GM04503 (cell line): ENCODE measurements at places on chromosomes 2 and 18.

- DNase-seq: no peak
These were observed 10.1 kb downstream of the RPL31 start for GRCh38 chr2:101012054-101012705.

DNA sequence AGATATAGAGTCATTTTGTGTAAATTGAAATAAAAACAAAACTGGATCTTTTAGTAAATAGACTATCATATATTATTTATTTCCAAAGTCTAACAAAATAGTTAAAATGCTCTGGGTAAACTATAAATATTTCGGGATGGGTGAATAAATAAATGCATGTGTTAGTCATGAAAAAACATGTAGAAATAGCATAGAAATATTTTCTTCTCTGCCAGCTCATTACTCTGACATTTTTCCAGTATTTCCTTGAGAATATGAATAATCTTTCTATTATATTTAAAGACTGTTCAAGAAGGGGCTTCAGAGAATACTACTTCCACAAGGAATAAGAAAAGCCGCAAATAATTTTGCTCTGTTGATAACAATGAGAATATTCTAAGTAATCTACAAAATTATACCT, 880.4 kb downstream of the TRIB2 start:
- DNase-seq: no peak

DNA sequence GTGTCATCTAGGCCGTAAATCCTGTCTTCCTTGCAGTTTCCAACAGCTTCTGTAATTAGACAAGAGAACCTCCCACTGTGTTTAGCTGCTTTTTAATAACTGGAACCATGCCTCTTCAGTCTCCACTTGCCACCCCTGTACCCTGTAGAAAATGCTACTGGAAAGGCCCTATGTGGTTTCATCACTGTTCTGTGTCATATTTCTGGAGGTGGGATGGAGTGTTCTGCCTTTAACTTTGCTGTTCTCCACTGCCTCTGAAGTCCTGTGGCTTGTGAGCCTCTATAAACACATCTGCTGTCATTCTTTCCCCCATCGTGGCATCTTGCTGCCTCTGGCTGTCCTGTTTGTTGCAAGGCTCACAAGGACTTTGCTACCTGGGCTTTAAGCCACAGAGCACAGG, 17.9 kb downstream of the MGAT5 start:
- no peak for DNase-seq

GRCh38 chr2:149090706-149091105, 52.2 kb downstream of the LYPD6B start:
- DNase-seq: peak; percentile 57

DNA sequence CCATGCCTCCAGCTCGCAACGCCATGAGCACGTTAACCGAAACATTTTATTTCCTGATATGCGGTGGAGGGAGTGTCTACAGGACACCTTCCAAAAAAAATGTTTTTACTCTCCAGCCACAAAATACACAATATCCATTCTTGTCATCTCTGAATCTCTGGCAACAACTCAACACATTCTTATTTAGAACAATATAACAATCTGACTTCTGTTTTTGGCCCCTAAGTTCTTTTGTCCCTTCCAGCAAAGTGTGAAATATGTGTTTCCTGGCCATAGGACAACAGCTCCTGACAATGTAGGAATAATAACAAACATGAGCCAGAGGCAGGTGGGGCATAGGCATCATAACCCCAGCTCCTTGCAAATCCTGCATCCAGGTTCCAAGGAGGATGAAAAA, 163.0 kb downstream of the DDX1 start:
- no peak for DNase-seq

DNA sequence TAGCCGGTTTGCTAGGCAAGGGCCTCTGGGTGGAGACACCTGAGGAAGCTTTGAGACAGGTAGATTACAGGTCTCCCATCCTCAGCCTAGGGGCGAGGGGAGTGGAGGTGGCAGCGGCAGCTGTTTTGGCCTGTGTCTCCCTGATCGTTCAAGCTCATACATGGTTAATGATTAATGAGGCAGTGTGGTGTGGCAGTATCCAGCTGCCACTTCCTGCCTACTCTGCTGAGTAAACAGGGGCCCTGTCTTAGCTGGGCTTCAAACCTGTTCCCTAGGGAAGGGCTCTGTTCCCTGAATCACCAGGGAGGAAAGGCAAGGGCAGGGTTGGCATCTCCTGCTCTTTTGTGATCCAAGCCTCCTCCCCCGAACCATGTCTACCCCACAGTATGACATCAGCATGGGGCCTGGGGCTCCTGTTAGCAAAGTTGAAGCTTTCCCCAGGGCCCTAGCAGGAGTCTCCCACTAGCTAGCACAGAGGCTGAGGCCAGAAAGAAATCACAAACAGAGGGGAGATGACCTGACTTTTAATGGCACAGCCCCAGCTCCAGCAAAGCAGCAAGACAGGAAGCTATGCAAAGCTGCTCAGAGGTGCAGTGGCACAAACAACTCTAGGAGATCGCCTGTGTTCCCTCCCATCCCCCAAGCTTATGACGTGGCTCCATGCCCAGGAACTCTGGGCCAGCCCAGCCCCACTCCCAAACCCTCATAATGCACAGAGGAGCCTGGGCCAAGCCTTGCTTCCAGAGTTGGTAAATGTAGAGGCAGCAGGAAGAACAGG, 3.7 kb upstream of the TUBA4B start:
- DNase-seq: peak; percentile 54

- DNase-seq: no peak
These were observed 580.1 kb upstream of the ID2 start for GRCh38 chr2:8101614-8102277.

DNA sequence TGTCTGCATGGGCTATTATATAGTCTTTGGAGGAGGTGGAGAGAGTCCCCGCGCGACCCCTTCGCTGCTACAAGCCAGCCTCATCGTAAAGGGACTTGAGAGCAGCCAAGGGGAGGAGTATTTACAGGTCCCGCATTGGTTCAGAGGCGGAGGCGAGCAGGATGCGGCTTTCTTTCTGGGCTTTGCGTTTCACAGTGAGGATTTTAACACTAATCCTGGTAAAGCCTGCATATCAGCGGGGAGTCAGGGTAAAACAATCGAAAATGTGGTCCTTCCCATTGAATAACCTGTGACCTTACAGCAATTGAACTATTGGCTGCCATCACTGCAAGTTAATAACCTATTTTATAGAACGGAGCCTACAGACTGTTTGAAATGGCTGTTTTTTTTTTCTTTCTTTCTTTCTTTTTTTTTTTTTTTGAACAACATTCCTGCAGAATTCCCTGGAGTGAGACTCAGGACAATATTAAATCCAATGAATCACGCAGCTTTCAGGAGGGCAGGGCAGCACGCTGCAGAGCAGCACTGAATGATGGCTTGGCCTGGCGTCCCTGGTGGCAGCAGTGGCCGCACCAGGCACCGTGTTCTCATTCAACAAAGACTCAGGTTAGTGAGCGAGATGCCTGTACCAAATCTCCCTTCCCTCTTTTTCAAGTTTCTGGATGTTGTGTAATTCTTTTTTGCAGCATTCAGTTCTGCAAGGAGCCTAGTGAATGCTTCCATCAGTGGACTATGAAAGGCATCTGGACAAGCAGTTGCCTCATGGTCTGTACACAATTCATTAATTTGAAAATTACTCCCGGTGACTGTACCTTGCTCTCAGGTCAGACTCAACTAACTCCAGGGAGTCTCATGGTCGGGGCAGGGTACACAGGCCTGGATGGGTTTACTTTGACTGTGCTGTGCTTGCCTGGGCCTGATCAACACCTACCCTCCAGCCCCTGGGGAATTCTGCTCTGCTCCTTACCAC, 19.8 kb downstream of the SMIM21 start:
- DNase-seq: no peak

- DNase-seq: no peak
These were observed 96.4 kb upstream of the FOSL2 start for GRCh38 chr2:28296243-28296642.
